ENCODE measurements at places on chromosomes 2 and 18. TPM values are rescaled to one million over a fixed set of nuclear protein-coding genes. Genes with fewer than 3 reads are reported as not detected.

Gene CRYBA2
- polyA plus RNA-seq, result not detected

Gene CNRIP1
- 26.7 TPM for polyA plus RNA-seq

Gene IL1F10
- not detected for polyA plus RNA-seq

Gene SNRNP200
- 70.4 TPM for polyA plus RNA-seq

Gene KLHL30
- polyA plus RNA-seq, result not detected

Gene CD28
- polyA plus RNA-seq, result not detected

Gene NTSR2
- polyA plus RNA-seq, result not detected

Gene DCDC2C
- polyA plus RNA-seq, result not detected

Gene VAPA
- polyA plus RNA-seq, result 317 TPM

Gene MARCHF4
- 13.0 TPM for polyA plus RNA-seq

Gene FBXO48
- 0.45 TPM for polyA plus RNA-seq

Gene RIT2
- 1.1 TPM for polyA plus RNA-seq

Gene DSC3
- 0.10 TPM for polyA plus RNA-seq

Gene POTEF
- 2.3 TPM for polyA plus RNA-seq

Gene BOLL
- polyA plus RNA-seq, result not detected

Gene DSG4
- not detected for polyA plus RNA-seq

Gene MPP4
- polyA plus RNA-seq, result not detected

Gene PJVK
- polyA plus RNA-seq, result 3.6 TPM

Gene NEB
- polyA plus RNA-seq, result 2.9 TPM

Gene ERICH2
- 1.3 TPM for polyA plus RNA-seq

Gene HOXD1
- not detected for polyA plus RNA-seq

Gene ATP5F1A
- 1,932 TPM for polyA plus RNA-seq

Gene KYNU
- 0.18 TPM for polyA plus RNA-seq

Gene FAM124B
- polyA plus RNA-seq, result not detected

Gene RETREG2
- 164 TPM for polyA plus RNA-seq

Gene ITGB6
- 6.1 TPM for polyA plus RNA-seq

Gene CTLA4
- not detected for polyA plus RNA-seq

Gene ADD2
- 52.5 TPM for polyA plus RNA-seq

Gene CROCC2
- not detected for polyA plus RNA-seq

Gene ASB18
- not detected for polyA plus RNA-seq

Gene SATB2
- not detected for polyA plus RNA-seq

Gene AKAIN1
- polyA plus RNA-seq, result not detected

Gene ERFE
- not detected for polyA plus RNA-seq

Gene CYS1
- polyA plus RNA-seq, result not detected

Gene DLX1
- polyA plus RNA-seq, result 83.1 TPM

Gene SPHKAP
- polyA plus RNA-seq, result 1.7 TPM

Gene CNDP1
- polyA plus RNA-seq, result 2.1 TPM

Gene CAVIN2
- polyA plus RNA-seq, result not detected

Gene PLCD4
- 9.3 TPM for polyA plus RNA-seq

Gene SRD5A2
- polyA plus RNA-seq, result 0.11 TPM

Gene TXNDC2
- 0.41 TPM for polyA plus RNA-seq

Gene TNFAIP6
- not detected for polyA plus RNA-seq

Gene NCKAP5
- 2.1 TPM for polyA plus RNA-seq

Data from neural cell (in vitro differentiated cells).